ENCODE measurements at places on chromosomes 1 and 21. TPM values are rescaled to one million over a fixed set of nuclear protein-coding genes. Genes with fewer than 3 reads are reported as not detected.
A peak's percentile ranks its signal among the peaks of the same experiment; 100 is the strongest.

DNA sequence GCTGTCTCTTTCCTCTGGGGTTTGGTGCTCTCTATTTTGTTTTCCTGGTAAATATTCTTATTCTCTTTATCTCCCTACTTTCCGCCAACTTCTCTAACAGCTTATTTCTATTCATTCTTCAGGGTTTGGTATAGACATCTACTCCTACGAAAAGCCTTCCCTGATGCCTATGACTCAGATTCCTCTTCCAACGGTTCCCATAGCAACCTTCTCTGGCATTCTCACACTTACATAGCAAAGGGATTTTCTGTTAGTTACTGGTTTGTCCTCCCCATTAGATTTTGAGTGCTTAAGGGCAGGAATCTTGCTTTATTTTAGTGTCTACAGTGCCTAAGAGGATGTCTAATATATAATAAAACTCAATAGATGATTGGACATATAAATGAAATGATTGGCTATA, 407.6 kb upstream of the DEPDC1 start:
- H3K36me3 ChIP-seq: no peaks in the 10 kb centered on the region
- no peak overlapping the region for H3K27ac ChIP-seq
- no peak overlapping the region for H3K4me3 ChIP-seq
- no peaks in the 10 kb centered on the region for H3K27me3 ChIP-seq

DNA sequence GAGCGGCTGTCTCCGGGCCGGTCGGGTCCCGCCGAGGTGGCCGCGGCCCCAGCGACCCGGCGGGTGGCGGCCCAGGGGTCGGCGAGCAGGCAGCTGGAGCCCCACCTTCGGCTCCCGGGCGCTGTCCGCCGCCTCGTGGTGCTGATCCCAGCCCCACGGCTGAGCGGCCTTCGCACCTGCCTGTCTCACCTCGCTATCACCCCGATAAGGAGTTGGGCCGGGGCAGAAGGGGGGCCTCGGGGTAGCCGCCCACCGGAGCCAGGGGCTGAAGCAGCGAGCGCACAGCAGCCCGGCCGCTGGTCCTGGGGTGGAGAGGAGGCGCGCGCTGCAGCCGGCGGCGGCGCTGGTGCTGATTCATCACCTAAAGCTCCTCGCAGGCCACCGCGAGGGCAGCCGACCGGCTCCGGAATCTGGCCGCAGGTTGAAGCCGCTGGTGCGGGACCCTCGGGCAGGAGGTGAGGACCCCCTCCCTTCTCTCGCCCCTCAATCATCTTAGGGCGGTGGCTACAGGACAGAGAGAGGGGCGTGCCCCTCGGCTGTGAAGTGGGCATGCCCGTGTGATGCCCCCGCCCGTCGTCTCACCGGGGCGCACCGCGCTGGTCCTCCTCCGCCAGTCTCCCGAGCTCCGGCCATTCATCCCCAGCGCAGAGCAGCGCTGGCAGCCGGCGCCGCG, 575 bp downstream of the TRIM67 start:
- no peak overlapping the region for H3K27ac ChIP-seq
- DNase-seq: peak; percentile 72
- no peaks in the 10 kb centered on the region for H3K36me3 ChIP-seq
- peak overlapping the region; percentile 36 for H3K4me3 ChIP-seq
- H3K4me1 ChIP-seq: peaks cover 24% of the 10 kb centered on the region
- H3K27me3 ChIP-seq: peaks cover 77% of the 10 kb centered on the region

DNA sequence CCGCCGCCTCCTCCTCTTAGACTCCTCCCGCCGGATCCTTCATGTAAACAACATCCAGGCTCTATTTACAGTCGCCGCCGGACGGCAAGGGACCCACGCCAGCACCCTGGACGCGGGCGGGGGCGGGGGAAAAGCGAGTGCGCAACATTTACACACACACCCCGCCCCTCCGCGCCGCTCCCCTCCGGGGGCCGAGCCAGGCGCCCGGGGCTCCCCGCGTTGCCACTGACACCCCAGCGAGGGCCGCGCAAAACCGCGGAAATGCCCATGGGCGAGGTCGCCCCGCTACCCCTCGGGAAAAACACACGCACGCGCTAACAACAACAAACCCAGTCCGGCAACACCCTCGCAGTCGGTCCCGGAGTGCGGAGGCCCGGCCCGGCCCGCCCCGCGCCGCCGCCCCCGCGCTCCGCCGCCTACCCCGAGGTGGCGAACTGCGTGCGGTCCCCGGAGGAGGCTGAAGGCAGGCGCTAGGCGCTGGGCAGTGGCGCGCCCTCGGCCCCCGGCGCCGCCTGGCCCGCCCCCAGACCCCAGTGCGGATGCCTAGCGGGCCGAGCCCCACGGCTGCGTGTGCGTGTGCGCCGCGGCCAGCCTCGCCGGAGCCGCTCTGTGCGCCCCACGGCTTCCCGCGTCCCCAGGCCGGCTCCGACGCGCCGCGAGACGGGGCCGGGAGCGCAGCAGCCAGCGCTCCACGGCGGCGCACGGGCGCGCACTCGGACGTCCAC, 81.1 kb upstream of the AK4 start:
- H3K27me3 ChIP-seq: no peaks in the 10 kb centered on the region
- H3K4me1 ChIP-seq: peaks cover 32% of the 10 kb centered on the region
- peak; percentile 97 for DNase-seq

GRCh38 chr1:246805135-246805716, 81.0 kb downstream of the SCCPDH start:
- H3K27ac ChIP-seq: no peak overlapping the region
- no peaks in the 10 kb centered on the region for H3K27me3 ChIP-seq
- no peak for DNase-seq
- no peaks in the 10 kb centered on the region for H3K4me1 ChIP-seq

GRCh38 chr1:6278263-6278662, 17.4 kb upstream of the GPR153 start:
- no peak for DNase-seq
- no peaks in the 10 kb centered on the region for H3K4me1 ChIP-seq
- H3K27ac ChIP-seq: no peak overlapping the region
- H3K36me3 ChIP-seq: no peaks in the 10 kb centered on the region
- no peaks in the 10 kb centered on the region for H3K27me3 ChIP-seq

DNA sequence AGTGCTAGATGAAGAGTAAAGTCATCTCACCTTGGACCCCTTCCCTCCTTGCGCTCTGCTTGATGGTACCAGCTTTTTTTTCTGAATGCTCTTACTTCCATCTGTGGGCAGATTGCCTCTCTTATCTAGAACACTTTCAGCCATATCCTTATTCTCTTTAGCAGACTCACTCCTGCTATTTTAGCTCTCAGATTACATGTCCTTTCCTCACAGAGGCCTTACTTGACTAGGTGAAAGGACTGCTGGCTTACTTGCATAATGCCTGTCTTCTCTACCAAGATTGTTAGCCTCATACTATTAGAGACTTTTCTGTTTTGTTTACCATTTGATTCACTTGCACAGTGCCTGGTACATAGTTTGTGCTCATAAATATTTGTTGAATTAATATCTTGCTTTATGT, 9.3 kb downstream of the IFI44 start:
- no peaks in the 10 kb centered on the region for H3K4me1 ChIP-seq
- no peak for DNase-seq
- H3K4me3 ChIP-seq: no peak overlapping the region
- H3K36me3 ChIP-seq: peaks cover 94% of the 10 kb centered on the region
- H3K27ac ChIP-seq: no peak overlapping the region

DNA sequence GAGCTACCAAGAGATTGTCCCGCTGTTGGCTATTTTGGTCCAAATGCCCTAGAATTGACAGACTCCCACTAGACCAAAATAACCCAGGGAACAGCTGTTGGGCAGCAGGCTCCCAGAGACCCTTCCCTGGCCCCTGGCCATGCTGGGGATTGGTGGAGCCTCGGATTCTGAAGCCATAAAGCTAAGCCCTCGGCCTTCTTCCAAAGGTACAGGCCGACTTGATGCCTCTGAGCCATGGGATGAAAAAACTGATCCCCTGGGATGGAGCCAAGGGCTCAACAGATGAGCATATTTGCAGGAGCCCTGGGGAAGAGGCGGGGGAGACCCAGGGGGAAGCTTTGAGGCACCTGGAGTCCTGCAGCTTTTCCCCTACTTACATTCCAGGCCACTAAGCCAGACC, 1.0 kb upstream of the LRRC38 start:
- no peaks in the 10 kb centered on the region for H3K4me1 ChIP-seq
- no peak for DNase-seq
- no peaks in the 10 kb centered on the region for H3K36me3 ChIP-seq
- H3K27ac ChIP-seq: no peak overlapping the region
- no peak overlapping the region for H3K4me3 ChIP-seq
- peaks cover 72% of the 10 kb centered on the region for H3K27me3 ChIP-seq

DNA sequence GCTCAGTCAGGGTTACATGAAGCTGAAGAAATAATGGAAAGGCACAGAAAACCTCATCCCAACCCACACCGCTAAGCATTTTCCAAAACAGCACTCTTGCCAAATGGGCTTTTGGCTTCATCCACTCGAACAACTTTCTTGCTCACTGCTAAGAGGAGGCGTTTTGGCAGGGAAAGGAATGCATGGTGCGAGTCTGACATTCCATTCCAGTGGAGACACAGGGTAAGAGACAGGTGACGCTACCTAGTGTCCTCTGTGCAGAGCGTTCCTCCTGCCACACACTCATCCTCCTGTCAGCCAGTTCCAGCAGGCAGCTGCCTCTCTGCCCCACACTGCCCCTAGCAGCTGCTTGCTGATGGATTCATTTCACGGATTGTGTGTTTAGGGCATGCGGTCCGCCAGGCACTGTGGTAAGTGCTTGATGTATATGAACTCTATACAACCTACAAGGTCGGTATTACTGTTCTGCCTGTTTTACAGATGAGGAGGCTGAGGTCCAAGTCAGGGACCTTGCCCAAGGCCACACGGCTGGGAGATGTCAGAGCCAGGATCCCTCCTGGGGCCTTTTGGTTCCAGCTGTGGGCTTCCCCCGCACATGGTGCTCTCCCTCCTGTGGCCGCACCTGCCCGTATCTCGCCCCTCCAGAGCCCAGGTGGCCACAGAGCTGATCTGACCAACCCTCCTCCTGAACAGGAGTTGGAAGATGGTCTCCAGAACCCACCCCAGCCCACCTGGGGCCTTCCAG, 25.7 kb upstream of the BACE2 start:
- no peaks in the 10 kb centered on the region for H3K36me3 ChIP-seq
- H3K4me1 ChIP-seq: peaks cover 7% of the 10 kb centered on the region
- no peak for DNase-seq

- no peak for DNase-seq
- H3K4me1 ChIP-seq: no peaks in the 10 kb centered on the region
- H3K4me3 ChIP-seq: no peak overlapping the region
- H3K27ac ChIP-seq: no peak overlapping the region
- no peaks in the 10 kb centered on the region for H3K36me3 ChIP-seq
- no peaks in the 10 kb centered on the region for H3K27me3 ChIP-seq
Observed at GRCh38 chr1:202229376-202229775, 35.8 kb downstream of the LGR6 start.

- no peaks in the 10 kb centered on the region for H3K36me3 ChIP-seq
- no peaks in the 10 kb centered on the region for H3K27me3 ChIP-seq
- no peak overlapping the region for H3K4me3 ChIP-seq
- no peaks in the 10 kb centered on the region for H3K4me1 ChIP-seq
- DNase-seq: no peak
Observed at GRCh38 chr1:210123383-210123782, 109.2 kb upstream of the SERTAD4 start.

- H3K36me3 ChIP-seq: no peaks in the 10 kb centered on the region
- H3K27me3 ChIP-seq: no peaks in the 10 kb centered on the region
- peaks cover 4% of the 10 kb centered on the region for H3K4me1 ChIP-seq
- no peak overlapping the region for H3K4me3 ChIP-seq
Observed at GRCh38 chr21:16578912-16579311, 849.1 kb downstream of the USP25 start.

- DNase-seq: no peak
- no peaks in the 10 kb centered on the region for H3K36me3 ChIP-seq
- H3K4me3 ChIP-seq: no peak overlapping the region
- no peak overlapping the region for H3K27ac ChIP-seq
Observed at GRCh38 chr1:237740846-237741245, 149.9 kb downstream of the ZP4 start.

DNA sequence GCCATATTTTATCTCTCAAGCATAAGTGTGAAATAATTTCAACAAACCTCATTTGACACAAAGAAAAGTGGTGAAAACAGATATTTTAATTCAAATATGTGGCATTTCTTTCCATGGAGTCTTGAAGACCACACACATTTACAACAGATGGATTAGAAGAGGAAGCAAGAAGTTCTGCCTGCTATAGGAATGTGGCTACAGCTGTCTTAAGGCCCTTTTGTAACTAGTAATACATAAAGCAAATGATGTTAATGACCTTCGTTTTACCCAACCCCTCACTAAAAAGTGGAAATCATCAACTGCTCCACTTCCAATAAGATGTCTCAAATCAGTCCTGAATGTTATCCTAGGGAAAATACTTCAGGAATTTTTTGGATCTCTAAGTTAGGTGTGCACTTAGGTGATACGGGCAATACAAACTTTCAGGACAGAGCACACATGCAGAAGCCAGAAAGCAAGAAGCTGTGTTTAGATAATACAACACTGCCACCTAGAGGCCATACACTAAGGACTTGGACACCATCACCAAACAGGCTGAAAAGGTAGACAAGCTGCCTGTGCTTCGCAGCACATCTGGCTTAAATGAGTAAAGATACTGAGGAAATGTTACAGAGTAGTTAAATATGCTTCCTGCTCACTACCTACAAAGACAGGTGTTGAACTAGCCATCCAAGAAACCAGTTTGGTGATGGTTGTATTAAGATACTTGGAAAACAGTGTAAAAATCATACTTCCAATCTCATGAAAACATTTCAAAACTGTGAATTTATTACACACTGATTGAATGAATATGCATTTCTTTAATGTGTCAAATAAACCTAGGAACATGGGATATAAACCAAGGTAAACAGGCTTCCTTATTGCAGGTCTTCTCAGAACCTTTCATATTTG, 24.4 kb downstream of the RRAGC start:
- H3K4me3 ChIP-seq: no peak overlapping the region
- H3K36me3 ChIP-seq: peaks cover 30% of the 10 kb centered on the region
- H3K4me1 ChIP-seq: peaks cover 2% of the 10 kb centered on the region
- H3K27ac ChIP-seq: no peak overlapping the region
- no peak for DNase-seq

GRCh38 chr1:202835548-202836072, 24.9 kb downstream of the PCAT6 start:
- H3K36me3 ChIP-seq: no peaks in the 10 kb centered on the region
- H3K4me3 ChIP-seq: no peak overlapping the region
- DNase-seq: no peak
- no peaks in the 10 kb centered on the region for H3K27me3 ChIP-seq
- H3K27ac ChIP-seq: no peak overlapping the region
- H3K4me1 ChIP-seq: peaks cover 9% of the 10 kb centered on the region

DNA sequence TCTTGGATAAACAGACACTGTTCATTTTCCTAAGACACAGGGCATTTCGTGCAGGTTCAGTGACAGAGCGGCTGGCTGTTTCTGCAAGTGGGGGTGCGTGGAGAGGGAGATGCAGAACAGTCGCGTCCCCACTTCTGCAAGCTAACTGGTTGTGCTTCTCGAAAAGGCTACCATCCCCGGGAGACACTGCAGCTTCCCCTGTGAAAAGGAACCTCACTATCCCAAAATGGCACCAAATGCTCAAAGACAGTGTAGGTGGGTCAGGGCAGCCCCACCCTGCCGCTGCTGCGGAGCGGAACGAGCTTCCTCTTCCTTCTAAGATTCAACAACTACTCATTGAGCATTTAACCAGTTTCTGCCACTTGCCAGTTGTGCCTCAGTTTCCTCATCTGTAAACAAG, 19.2 kb upstream of the BACE2 start:
- H3K4me1 ChIP-seq: no peaks in the 10 kb centered on the region
- H3K36me3 ChIP-seq: no peaks in the 10 kb centered on the region
- no peak overlapping the region for H3K4me3 ChIP-seq
- DNase-seq: no peak
- H3K27me3 ChIP-seq: no peaks in the 10 kb centered on the region

SON gene
- 320 TPM for total RNA-seq

RAB7B gene
- total RNA-seq: 7.0 TPM

LCE1E gene
- total RNA-seq: not detected

OLIG2 gene
- not detected for total RNA-seq

FOXD2 gene
- 0.35 TPM for total RNA-seq

EDN2 gene
- total RNA-seq: not detected

MACO1 gene
- 20.2 TPM for total RNA-seq

CLCA1 gene
- not detected for total RNA-seq

DAB1 gene
- total RNA-seq: 0.29 TPM

Measured in upper lobe of right lung (tissue), 1 donor.